GM04504 (cell line): ENCODE measurements at places on chromosomes 12 and 14.

DNA sequence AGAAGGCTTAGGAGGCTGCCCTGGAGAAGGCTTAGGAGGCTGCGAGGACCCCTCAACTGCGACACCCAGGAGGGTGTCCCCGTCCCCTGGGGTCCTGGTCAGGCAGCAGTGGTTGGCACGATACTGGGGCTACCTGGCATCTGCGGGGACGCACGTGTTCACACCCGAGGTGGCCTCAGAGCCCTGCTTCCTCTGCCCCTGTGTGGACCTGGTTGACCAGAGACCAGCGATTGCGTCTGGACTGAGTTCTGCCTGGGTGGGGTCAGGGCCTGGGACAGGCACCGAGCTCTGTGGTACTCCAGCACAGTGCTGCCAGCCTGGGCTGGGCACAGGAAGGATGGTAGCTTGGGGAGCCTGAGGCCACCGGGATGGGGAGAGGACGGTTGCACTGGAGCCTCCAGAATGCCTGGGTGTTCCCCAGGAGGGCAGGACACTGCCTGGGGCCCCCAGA is 735 bp downstream of the ASPG start:
- no peak for DNase-seq

DNA sequence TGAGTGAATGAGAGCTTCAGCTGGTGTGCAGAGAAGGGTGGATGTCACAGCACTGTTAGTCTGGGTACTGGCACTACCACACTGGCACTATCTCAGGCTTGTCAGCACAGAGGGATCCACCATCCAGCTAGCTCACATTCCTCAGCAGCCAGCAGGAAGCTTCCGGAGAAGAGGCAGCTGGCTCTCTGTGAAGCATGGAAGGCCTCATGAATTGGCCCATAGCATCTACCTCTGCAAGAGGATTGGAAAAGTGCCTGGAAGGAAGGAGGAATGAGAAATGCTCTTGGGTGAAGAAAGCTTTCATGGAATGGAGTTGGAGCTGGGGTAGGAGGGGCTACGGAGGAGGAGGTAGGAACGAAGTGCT is 9.9 kb downstream of the KRT83 start:
- DNase-seq = no peak

DNA sequence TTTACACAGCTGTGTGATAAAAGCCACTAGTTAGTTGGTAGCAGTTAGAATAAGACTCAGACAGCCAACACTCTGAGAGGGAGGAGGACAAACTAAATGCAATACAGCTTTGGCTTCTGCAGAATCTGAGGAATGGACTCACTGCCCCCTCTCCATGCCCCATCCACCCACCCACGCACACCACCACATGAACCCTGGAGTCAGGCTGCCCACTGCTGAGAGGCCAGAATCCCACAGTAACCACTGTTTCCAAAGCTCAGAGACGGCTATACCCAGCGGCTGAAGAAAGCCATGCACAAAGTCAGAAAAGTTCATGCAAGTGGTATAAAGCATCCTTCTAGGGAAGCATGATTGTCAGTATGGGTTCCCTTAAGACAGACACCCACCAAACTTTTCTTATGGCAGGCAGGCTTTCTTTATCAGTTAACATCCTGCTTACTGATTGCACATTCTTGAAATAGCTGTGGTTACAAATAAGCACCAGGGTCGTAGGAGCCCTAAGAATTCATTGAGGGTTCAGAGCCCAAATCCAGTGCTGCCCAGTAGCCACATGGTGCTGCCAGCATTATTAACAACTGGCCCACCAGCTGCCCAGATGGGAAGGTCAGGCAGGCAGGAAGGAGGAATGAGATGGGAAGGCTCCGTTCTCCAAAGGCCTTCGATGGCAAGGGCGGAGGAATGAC is 61.5 kb downstream of the NT5DC3 start:
- DNase-seq = no peak

DNA sequence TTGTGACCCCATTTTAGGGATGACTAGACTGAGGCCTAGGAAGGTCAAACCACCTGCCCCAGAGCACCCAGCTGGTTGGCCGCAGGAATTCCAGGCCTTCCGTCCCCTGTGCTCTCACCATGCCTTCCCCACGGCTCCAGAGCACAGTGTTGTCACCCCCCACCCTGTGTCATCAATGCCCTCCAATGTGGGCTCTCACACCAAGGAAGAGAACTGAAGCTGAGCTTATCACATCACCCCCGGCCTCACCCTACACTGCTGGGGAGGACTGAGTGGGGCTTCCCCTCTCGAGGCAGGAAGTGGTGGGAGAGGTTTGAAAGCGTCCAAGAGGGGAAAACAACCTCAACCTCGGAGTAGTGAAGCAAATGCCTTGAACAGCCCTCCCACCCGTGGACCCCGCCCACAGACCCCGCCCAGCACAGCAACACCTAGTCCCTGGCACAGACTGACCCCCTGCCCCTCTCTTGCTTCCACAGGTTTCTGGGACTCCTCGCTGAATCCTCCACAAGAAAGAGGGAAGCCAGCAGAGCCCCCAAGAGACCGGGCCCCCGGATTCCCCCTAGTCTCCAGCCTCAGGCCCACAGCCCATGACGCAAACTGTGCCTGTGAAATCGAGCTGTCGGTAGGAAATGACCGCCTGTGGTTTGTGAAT is 97.2 kb downstream of the LGMN start:
- DNase-seq = no peak

DNA sequence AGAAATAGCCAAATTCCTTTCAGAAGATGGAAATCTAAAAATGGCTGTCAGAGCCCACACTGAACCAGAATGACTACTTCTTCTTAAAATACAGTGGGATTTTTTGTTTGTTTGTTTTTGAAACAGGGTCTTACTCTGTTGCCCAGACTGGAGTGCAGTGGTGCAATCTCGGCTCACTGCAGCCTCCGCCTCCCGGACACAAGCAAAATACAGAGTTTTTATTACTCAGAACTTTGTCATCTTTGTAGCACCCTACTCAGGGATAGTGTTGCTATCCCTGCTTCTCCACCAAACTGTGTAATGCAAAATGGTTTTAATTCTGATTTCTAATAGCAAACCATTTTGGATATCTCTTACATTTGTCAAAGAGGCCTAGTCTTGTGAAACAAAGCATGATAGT is 16.4 kb downstream of the ZNF410 start:
- no peak for DNase-seq

DNA sequence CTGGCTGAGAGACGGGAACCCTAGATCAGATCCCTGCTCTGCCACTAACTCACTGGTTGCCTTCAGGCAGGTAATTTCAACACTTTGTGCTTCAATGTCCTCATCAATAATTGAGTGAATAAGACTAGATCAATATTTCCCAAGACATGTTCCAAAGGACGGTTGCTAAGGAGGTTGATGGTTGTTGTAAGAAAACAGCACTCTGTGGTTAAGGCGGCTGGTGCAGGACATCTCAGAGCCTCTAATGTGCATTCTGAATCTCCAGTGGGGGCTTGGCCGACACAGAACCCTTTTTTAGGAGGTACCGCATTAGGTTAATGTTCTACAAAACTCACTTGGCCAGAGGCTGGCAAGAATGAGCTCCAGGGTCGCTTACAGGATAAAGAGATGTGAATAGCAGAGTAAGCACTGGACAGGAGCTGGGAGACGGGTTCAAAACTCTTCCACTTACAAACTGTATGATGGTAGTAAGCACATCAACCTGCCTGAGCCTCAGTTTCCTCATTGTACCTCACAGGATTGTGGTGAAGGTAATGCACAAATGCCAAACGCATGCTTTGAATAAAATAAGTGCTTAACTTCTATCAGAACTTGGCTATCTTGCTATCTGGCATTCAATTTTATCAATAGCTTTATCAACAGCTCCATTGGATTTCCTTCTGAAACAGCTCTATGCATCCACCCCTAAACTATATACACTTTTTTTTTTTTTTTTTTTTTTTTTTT is 136.9 kb upstream of the PARP11 start:
- no peak for DNase-seq

GRCh38 chr12:116018282-116018681 is 259.2 kb downstream of the MED13L start:
- DNase-seq = no peak

GRCh38 chr14:23174296-23175184 is 8.9 kb downstream of the SLC7A8 start:
- DNase-seq = peak; percentile 42

GRCh38 chr14:76717508-76718290 is 43.6 kb upstream of the VASH1 start:
- no peak for DNase-seq

GRCh38 chr14:72957213-72957612 is 30.9 kb downstream of the DCAF4 start:
- no peak for DNase-seq

DNA sequence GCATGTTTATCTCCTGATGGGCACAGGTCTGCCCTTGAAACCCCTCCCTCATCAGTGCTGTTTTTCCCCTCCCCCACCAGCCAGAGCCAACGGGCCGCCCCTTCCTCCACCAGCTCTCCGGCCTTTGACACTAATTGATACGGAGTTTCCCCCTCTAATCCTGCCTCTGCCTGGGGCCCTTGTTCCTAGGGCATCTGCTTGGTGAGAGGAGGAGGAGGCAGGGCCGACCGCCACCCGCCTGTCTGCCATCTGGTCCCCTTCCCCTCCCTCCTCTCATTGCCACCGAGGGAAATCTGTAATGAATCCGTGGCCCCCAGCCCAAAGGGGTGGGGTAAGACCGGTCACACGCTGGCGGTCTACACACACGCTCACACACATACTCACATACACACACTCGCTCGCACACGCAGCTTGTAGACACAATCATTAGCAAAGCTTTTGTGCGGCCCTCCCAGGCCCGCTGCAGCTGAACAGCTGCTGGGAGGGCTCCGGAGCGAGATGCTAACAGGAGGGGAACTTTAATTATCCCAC is 27.4 kb downstream of the SRRM4 start:
- DNase-seq = no peak

DNA sequence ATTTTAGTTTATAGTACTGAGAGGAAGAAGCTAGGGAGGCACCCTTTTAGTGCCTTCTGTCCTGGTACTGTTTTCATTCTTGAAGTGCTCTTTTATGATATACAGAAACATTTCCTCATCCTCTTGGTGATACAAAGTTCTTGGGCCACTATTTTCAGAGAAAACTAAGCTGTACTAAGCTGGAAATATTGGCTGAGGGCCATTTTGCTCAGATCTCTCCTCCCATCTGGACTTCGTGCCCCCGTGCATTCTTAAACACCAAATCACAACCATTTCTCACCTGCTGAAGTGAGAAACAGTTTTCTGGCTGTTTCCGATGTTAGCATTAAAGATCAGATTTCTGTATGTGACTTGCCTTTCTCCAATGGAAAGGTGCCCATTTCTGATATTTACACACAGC is 158.9 kb downstream of the FBXL14 start:
- DNase-seq = no peak

GRCh38 chr12:19436931-19437330 is 2.4 kb upstream of the AEBP2 start:
- DNase-seq = no peak

DNA sequence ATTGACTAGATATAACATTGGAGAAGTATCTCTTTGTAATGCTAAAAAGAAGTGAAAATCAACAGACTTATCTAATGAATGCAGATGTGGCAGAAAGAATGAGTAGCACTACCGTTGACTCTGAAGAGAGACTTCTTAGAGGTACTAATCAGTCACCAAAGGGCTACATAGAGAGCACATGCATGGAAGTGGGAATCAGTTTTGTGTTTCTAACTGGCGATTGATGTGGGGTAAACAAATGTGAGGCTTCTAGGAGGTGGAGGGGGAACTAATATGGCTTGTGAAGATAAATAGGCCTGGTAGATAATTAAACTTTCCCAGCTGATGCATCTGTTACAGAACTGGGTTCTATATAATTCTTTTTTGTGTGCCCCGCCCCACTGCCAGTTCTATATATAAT is 10.5 kb downstream of the COCH start:
- no peak for DNase-seq

- no peak for DNase-seq
Measured at GRCh38 chr12:10178821-10179220, at the start of gene TMEM52B. Gene TMEM52B, plus strand, starts transcription at chr12:10179032. Its CDS starts 543 bp downstream, at chr12:10179575.

- DNase-seq = no peak
Measured at GRCh38 chr14:69131176-69131575, 21.7 kb downstream of the DCAF5 start.

GRCh38 chr12:25052196-25052913 is 103.5 kb upstream of the BCAT1 start:
- DNase-seq = no peak

DNA sequence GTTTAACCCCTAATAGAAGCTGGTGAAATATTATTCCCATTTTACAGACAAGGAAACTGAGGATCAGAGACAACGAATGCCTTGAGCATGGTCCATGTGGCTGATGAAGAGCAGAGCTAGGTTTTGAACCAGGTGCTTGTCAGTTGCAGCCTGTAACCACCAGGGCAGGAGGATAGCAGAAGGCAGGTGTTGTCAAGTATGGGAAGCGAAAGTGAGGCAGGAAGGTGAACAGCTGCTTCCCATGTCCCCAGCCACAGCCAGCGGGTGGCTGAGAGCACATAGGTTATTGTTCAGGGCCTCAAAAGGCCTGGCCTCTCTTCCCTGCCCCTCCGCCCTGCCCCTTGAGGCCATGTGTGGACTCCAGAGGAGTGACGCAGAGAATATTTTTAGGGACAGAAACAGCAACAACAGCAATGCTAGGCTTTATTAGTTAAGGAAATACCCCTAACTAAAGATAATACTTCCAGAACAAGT is 39.6 kb downstream of the IQSEC3 start:
- no peak for DNase-seq

- no peak for DNase-seq
Measured at GRCh38 chr12:68585966-68586365, 24.7 kb upstream of the RAP1B start.

- DNase-seq = no peak
Measured at GRCh38 chr14:104818714-104819161, 17.8 kb downstream of the ZBTB42 start.

DNA sequence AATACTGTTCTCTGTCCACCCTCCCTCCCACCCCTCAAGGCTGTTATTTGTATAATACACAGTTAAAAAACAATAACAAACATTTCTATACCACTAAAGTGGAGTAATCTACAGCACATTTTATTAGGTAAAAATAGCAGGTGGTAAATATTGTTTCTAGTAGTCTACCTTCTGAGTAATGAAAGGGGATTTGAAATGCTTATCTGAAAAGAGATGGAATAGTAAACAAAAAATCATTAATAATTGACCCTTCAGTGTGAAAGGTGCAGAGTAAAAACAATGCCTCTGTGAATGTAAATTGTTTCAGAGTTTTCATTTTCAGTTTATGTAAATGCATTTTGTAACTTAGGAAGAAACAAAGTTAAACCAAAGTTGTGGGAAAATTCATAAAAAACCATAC is 321.2 kb downstream of the SLC16A7 start:
- DNase-seq = no peak
